H1 (cell line): ENCODE measurements at places on chromosomes 16 and 17. TPM values are rescaled to one million over a fixed set of nuclear protein-coding genes. Genes with fewer than 3 reads are reported as not detected.

Gene FAM20A
- polyA plus RNA-seq = 11.9 and 13.8 TPM in 2 replicates

Gene BCL6B
- polyA plus RNA-seq = 6.6 and 7.0 TPM in 2 replicates

Gene TNK1
- polyA plus RNA-seq = 9.5 and 13.4 TPM in 2 replicates

Gene HS3ST3A1
- 5.7 and 6.5 TPM in 2 replicates for polyA plus RNA-seq

Gene SLC47A2
- not detected in 2 replicates for polyA plus RNA-seq

Gene ALOX15
- polyA plus RNA-seq = 1.7 and 2.2 TPM in 2 replicates

Gene PTGES3L
- polyA plus RNA-seq = 2.6 and 3.6 TPM in 2 replicates

Gene DOK4
- 24.0 and 29.5 TPM in 2 replicates for polyA plus RNA-seq

Gene TPSAB1
- 0.09 TPM in 2 replicates for polyA plus RNA-seq

Gene LRRC75A
- polyA plus RNA-seq = 9.7 and 10.5 TPM in 2 replicates

Gene NAGPA
- 10.1 and 13.6 TPM in 2 replicates for polyA plus RNA-seq
